ENCODE measurements at places on chromosomes 11 and 22.

- DNase-seq: no peak
Observed at GRCh38 chr11:67731583-67731982, 57.2 kb upstream of the ALDH3B2 start.

DNA sequence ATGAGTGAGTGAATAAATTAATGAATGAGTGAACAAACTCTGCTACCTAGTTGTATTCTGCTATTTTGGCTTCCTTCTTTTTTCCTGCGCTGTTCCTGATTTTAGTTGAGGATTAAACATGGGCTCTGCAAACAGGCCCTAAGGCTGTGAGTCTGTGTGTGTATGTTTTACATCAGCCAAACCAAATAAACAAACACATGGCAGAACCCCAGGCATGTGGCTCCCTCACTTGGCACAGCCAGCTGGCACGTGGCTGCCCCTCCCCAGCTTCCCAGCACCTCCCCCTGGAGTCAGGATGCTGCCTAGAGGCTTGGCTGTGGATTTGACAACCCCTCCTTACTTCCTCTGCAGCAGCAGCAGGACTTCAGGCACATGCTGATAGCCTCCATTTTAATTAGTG, 593.2 kb downstream of the INSC start:
- DNase-seq: no peak

DNA sequence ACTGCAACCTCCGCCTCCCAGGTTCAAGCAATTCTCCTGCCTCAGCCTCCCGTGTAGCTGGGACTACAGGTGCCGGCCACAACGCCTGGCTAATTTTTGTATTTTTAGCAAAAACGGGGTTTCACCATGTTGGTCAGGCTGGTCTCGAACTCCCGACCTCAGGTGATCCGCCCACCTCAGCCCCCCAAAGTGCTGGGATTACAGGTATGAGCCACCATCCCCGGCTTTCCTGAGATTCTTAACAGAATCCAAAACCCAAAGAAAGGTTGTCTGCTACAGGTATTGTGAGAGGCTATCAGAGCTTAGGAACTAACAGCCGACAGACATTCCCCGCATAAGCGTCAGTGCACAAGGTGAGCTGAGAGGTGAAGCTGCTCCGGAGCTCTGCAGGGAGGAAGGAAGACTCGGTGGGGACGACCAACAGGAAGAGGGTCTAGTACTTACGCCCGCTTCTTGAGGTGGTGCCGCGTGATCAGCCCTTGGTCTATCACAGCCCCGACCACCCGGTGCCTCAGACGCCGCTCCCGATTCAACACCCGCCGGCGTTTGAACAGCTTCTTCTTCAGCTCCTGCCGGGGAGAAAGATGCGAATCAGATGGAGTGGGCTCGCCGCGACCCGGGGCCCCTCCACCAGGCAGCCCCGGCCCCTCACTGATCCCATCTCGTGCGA, 470 bp downstream of the C11orf98 start:
- peak; percentile 72 for DNase-seq

DNA sequence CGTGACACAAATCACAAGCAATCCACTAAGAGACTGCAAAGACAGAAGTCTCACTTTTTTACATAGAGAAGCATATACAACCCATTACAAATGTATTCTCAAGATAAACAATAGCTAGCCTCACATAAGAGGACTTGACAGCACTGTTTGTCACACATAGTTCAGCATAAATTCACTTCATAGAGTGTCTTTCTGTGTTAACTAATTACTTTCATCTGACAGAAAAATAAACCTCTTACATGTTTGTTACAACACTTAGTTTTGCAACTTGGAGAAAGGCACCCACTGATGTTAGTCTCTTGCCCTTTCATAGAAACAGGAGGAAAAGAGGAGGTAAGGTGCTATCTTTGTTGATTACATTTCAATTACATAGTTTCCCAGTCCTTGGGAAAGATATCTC, 2221.9 kb upstream of the RAG2 start:
- no peak for DNase-seq

GRCh38 chr22:44409211-44409973, 88.6 kb downstream of the RTL6 start:
- DNase-seq: no peak

DNA sequence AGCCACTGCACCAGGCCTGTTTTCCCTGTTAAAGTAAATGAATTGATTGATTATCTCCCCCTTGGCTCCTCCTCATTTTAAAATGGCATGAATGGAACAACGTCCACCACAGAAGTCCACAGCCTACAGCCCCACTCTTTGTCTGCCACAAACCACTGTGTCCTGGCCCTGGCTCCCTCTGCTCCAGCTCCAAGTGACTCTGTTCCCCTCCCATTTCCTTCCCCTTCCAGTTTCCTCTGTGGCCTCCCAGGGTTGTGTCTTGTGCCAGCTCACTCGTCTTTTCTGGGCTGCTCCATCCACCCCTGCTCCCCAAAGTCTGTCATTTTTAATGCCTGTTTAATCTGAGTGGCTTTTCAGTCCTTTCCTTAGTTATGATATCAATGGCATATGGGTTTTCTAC, 52.4 kb upstream of the CD5 start:
- no peak for DNase-seq

GRCh38 chr11:61026121-61027031, 54.9 kb downstream of the CD6 start:
- no peak for DNase-seq

DNA sequence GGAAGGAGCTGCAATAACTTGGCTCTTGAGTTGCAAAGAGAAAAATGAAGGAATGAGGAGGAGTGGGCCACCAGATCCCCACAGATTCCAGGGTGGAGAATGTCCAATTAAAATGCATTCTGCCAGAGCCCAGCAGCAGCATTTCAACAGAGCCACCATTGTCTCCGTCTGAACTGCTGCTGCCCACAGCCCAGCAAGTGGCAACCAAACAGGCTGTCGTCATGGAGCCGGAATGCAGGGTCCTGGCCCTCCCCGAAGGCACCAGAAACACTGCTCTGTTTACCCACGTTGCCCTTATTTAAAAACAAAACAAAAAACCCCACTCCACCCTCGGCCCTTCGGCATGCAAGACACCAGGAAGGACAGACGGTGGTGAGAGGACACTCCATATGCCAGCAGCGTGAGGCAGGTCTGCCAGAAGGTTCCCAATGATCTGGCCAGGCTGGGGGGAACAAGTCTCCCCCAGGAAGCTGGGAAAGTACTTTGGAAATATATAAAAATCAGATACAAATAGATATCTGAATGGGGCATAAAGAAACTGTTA, 32.5 kb downstream of the PLEKHA7 start:
- DNase-seq: peak; percentile 29
